ENCODE measurements at places on chromosomes 1 and 21. TPM values are rescaled to one million over a fixed set of nuclear protein-coding genes. Genes with fewer than 3 reads are reported as not detected.

Gene TCEA3
- polyA plus RNA-seq: 57.3 TPM

Gene KIAA0040
- polyA plus RNA-seq: 14.1 TPM

Gene SELE
- polyA plus RNA-seq: 0.42 TPM

Gene ATAD3C
- polyA plus RNA-seq: 5.1 TPM

Gene LRP8
- 7.3 TPM for polyA plus RNA-seq

Gene CD58
- polyA plus RNA-seq: 18.6 TPM

DNA sequence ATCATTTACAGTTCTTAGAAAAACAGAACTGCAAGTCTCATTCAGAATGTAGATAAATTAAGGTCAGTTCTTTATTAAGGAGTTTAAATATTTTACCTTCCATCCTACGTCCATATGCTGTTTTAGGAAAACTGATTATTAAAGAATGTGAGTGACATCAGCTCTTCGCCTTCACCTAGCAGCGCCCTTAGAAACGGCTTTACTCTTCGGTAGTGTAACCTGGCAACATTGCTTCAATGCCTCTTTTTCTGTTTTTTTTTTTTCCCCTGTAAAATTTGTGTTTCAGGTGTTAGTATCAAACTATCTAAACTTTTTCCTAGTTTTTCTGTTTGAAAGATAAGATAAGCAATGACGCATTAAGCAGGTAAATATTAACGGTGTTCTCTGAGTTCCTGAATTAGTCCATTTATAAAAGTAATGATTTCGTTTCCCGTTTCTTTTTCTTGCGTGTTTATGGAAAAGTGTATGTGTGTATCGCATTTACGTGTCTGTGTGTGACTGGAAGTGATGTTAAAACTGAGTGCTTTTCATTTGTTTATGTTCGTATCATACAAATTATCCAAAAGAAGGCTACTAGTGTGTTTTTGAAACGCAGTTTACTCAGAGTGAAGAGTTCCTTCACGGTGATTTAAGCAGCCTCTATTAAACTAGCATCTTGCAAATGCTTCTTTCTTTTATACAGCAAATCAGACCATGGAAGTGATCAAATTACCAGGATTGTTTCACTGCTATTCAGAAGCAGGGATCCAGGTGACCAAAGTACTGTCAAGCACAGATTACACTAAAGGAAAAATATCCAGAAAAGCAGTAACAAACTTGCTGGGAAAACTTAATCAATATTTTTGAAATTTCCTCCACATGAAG is 139.0 kb downstream of the SDCCAG8 start:
- DNase-seq: no peak

DNA sequence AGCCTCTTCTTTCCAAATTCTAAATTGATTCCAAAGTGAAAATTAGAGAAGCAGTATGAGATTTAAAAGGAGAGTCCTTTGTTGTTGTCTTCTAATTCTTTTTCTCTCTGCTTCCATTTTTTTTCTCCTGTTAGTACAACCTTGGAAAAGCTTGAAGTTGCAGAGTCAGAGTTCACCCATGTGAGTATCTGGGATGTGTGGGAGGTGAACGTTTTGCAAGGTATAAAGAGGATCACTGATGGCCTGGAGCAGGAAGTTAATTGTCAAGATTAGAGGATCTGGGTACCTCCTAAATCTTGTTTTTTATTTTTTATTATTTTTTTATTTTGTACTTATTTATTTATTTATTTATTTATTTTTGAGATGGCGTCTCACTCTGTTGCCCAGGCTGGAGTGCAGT is 7.7 kb upstream of the PSMD4 start:
- no peak for DNase-seq

DNA sequence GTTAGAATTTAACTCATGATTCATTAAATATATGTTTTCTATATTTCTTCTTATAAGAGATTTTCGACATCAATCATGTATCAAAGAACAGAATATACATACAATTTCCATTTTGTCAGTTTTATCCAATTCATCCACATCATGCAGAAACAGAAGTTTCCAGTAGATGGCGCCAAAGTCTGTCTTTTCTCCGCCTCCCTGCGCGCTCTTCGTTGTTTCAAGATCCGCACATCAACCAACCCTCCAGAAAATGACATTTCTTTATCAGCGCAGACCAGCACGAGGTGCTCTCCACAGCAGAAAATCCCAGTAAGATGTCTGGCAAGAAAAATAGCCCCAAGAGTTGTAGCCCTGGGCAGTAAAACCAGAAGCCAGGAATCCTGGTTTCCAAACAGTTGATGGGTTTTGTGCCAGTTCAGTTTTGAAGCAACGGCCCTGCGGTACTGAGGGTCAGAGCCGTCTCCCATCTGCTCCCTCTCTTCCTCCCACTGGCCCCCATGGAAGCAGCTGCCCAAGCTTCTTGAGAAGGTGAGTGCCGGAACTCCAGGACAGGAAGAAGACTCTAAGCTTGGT is 38.6 kb upstream of the GPR137B start:
- peak; percentile 56 for DNase-seq

- DNase-seq: no peak
Measured at GRCh38 chr1:183296782-183297181, 110.7 kb downstream of the LAMC2 start.

DNA sequence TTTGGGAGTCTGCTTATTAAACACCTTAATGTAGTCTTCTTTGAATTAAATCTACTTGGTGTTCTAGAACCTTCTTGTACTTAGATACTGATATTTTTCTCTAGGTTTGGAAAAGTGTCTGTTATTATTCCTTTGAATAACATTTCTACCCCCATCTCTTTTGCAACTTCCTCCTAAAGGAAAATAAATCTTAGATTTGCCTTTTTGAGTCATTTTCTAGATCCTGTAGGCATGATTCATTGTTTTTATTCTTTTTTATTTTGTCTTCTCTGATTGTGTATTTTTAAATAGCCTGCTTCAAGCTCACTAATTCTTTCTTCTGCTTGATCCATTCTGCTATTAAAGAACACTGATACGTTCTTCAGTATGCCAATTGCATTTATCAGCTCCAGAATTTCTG is 155.9 kb upstream of the NEGR1 start:
- no peak for DNase-seq

- no peak for DNase-seq
Measured at GRCh38 chr1:228748029-228748428, 12.8 kb downstream of the RHOU start.

- peak; percentile 54 for DNase-seq
Measured at GRCh38 chr1:22428672-22429071, 23.0 kb upstream of the ZBTB40 start.

- DNase-seq: no peak
Measured at GRCh38 chr1:15756143-15757015, 2.2 kb upstream of the FBLIM1 start.

DNA sequence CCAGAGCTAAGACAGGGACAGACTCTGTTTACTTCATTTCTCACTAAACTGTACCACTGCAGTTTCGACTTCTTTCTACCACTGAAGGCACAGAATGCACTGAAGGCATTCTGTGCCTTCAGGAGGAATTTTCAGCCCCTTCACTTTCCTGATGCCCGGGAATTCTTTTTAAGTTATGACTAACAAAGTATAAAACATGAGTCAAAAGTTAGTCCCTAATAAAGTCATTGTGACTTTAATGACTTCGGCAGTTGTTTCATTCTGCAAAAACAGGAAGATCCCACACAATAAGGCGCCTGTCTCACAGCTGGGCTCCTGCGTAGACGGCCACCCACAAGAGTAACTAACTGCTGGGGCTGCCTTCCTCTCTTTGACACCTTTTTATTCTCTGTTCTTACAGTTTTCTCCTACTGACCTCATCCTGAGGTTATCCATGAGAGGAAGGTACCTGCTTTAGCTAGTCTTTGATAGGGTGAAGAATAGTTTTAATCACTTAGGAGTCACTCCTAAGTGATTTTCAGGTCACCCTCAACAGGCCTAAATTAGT is 183.9 kb upstream of the SGIP1 start:
- no peak for DNase-seq

GRCh38 chr1:229514578-229515275 is 6.6 kb upstream of the NUP133 start:
- DNase-seq: peak; percentile 57

- no peak for DNase-seq
Measured at GRCh38 chr1:165576536-165576935, 32.7 kb downstream of the LRRC52 start.
